ENCODE measurements at places on chromosomes 3 and 15. TPM values are rescaled to one million over a fixed set of nuclear protein-coding genes. Genes with fewer than 3 reads are reported as not detected.
A peak's percentile ranks its signal among the peaks of the same experiment; 100 is the strongest.

The SCG3 gene
- 0.25 TPM for polyA plus RNA-seq

The AP3B2 gene
- 3.9 TPM for polyA plus RNA-seq

The PIGZ gene
- 2.9 TPM for polyA plus RNA-seq

The MAN2C1 gene
- polyA plus RNA-seq: 80.9 TPM

The RGMA gene
- 8.0 TPM for polyA plus RNA-seq

The TRIM59 gene
- polyA plus RNA-seq: 22.8 TPM

The ESYT3 gene
- 2.2 TPM for polyA plus RNA-seq

- no peak for DNase-seq
These were observed 307.0 kb upstream of the THBS1 start for GRCh38 chr15:39273717-39274411.

- peak; percentile 49 for DNase-seq
These were observed 515 bp downstream of the ADAM10 start for GRCh38 chr15:58748852-58749531.

DNA sequence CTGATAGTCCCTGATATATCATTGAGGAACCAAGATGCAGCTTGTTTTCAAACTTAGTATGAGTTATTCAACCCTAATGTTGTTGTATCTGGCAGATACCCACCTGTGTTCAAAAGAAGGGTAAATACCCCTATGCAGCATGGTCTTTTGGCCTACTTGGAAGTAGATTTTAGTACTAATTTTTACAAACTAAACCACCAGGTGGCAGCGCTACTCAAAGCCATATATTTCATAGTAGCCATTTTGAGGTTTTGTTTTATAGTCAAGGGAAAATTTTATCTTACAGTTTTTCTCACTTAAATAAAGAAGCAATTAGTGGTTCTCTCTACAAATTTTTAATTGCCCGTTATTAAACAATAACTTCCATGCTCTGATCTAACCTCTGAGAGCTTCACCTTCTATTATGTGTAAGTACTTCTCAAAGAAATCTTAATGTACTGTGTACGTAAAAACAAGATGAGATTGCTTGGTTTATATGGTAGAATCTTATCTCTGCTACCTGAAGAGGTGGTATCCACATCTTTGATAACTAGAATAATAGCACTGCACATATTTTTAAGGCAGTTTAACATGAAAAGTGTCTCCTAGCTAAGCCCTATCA lies 31.5 kb upstream of the MLF1 start:
- peak; percentile 20 for DNase-seq

GRCh38 chr3:10380906-10381305 lies 60.0 kb upstream of the SEC13 start:
- DNase-seq: no peak

DNA sequence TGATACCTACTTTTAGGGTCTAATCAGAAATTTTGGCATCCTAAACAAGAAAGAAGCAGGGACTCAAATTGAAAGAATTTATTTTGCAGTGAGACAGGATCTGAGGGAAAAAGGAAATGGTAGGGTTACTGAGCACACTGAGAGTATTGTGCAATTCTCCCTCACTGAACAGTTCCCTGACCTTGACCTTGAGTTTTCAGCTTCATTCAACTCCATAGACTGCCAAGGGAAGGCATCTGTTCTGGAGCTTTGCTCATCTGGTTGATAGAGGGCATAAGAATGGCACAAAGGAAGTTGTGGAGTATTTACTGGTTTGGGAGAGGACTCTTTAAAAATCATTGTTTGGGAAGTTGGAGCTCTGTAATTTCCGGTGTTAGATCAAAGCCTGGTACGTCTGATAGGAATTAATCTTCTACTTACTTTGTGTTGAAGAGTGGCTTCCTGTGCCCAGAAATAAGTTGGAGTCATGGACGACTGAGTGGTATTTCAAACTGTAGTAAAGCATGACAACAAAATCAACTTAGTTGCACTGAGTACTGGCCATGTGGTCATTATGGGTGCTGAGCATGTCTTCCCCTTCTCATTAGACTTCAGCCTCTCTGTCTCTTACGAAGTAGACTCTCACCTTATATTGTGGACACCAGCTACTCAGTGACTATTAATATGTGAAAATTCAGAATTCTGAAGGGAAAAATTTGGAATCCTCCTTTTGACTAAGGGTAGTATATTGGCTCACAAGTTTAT lies 40.8 kb downstream of the CLDN1 start:
- DNase-seq: no peak

GRCh38 chr3:101725194-101725889 lies 928 bp downstream of the CEP97 start:
- DNase-seq: peak; percentile 43

- no peak for DNase-seq
These were observed 373.7 kb upstream of the NECTIN3 start for GRCh38 chr3:110697961-110698360.

DNA sequence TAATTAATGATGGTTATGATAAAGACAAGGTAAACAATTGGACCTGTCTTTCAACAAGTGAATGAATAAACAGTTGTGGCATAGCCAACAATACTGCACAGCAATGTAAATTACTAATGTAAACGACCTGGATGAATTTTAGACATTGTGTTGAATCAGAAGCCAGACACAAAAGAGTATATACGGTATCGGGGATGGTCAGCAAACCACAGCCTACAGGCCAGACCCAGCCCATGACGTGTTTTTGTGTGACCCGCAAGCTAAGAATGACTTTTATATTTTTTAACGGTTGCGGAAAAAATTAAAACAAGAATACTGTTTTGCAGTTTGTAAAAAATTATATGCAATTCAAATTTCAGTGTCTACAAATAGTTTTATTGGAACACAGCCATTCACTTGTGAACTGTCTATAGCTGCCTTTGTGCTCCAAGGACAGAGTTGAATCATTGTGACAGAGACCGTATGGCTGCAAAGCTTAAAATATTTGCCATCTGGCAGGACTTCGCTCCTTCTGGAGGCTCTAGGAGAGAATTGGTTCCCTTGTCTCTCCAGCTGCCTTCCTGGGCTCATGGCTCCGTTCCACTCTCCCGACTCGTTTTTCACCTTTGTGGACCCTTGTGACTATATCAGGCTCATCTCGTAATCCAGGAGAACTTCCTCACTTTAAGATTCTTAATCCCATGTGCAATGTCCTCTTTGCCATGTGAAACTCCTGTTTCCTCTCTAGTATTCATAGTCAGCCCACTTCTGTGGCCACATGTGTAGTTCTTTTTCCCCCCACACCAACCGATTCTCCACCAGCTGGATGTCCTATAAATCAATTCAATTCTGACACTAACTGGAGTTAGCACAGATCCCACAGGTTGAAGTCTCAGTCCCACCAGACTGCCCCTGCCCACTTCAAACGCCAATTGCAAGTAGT lies 72.7 kb downstream of the CMTM8 start:
- no peak for DNase-seq

DNA sequence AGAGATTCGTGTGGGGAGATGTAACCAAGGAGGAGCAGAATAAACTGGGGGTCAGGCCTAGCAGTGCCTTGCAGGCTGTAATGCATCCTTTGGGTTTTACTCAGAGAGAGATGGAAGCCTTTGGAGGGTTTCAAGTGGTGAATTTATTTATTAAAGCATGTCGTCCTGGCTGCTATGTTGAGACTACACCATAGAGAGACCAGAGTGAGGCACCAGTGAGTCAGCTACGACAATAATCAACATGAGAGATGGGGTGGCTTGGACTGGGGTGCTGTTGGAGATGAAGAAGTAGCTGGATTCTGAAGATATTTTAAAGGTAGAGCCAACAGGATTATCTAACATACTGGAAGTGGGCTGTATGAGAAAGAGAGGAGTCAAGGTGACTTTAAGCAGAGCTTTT lies 335.3 kb upstream of the ARHGEF26 start:
- DNase-seq: no peak

DNA sequence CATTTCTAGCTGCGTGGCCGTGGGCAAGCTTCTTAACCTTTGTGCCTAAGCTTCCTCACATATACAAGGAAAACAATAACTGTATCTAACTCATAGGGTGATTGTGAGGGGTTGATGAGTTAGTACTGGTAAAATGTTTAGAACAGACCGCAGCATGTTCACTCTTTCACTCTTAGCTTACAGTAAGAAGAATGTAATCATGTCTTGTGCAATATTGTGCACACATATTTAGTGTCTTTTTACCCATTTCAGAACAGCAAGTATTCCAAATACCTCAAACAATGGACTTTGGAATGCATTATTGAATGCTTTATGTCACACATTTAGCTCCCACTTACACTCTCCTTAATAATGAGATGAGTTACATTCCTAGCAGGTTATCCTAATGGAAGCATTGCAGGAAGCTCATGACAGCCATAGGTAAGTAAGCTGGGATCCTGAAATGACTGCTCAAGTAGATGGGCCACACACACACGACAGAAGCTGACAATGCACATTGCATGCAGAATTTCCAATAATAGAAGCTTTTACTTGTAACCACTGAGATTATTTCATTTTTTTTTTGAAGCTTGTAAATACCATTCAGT lies 468.9 kb upstream of the WNT5A start:
- DNase-seq: no peak

GRCh38 chr15:49145651-49146609 lies 9.5 kb downstream of the COPS2 start:
- DNase-seq: peak; percentile 15

GRCh38 chr3:46829699-46830208 lies 33.5 kb downstream of the MYL3 start:
- DNase-seq: no peak

- DNase-seq: no peak
These were observed 18.5 kb upstream of the BNIP2 start for GRCh38 chr15:59707619-59708018.

DNA sequence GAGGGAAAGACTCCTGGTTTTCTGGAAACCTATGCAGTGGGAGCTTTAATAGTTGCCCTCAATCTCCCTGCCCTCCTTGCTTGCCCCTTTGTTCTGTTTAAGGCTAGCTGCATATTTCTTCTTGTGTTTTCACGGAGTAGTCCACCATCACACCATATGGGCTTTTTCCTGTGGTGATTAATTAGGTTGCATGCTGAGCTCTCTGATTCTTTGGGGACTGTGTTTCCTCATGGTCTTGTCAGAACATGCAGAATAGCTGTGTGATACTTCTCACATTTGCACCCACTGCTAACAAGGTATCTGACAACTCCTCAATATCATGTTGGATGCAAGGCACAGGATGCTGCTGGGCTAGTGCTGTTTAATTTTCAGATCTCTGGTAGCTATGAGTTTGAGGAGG lies 139.6 kb downstream of the PTPRG start:
- no peak for DNase-seq

DNA sequence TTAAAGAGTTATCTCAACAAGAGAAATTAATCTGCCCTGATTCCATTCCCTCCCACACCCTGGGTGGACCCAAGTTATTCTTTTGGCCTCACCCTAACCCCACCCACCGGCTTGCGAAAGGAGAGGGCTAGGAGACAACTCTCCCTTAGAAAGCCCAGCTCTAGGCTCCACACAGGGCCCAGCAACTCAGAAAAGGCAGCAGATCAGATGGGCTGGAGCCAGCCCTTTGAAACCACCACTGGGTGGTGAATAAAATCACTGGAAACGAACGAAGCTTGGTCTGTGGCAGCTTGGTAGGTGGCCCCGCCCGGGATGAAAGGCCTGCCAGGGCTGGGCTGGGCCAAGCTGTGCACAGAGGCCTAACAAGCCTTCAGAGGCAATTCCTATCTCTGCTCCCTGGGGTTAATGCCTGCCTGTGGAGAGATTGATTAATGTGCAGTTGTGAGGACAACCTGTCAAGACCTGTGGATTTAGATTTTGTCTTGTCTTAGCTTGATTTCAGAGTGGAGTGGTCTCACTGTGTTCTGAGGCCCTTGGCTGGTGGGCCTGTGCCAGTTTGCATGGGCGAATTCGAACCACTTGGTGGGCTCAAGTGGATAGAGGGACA lies 38.8 kb downstream of the BHLHE40 start:
- DNase-seq: no peak

GRCh38 chr3:10292505-10293419 lies at the start of gene GHRL:
Gene GHRL, minus strand, starts transcription at chr3:10292947. Its CDS starts 2,767 bp downstream, at chr3:10290180.
- no peak for DNase-seq

DNA sequence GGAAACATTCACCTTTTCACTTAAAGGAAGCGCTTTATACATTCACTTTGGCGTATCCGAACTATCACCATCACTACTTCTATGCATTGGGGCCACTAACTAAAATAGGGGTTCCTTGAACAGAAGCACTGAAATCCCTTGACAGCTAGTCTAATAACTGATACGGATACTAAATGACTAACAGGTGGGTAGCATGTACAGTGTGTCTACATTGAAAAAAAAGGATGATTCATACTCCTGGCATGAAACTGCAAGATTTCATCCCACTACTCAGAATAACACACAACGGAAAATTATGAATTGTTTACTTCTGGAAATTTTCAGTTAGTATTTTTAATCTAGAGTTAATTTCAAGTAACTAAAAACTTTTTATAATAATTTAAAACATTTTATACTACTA lies 96.7 kb downstream of the SMARCC1 start:
- no peak for DNase-seq

DNA sequence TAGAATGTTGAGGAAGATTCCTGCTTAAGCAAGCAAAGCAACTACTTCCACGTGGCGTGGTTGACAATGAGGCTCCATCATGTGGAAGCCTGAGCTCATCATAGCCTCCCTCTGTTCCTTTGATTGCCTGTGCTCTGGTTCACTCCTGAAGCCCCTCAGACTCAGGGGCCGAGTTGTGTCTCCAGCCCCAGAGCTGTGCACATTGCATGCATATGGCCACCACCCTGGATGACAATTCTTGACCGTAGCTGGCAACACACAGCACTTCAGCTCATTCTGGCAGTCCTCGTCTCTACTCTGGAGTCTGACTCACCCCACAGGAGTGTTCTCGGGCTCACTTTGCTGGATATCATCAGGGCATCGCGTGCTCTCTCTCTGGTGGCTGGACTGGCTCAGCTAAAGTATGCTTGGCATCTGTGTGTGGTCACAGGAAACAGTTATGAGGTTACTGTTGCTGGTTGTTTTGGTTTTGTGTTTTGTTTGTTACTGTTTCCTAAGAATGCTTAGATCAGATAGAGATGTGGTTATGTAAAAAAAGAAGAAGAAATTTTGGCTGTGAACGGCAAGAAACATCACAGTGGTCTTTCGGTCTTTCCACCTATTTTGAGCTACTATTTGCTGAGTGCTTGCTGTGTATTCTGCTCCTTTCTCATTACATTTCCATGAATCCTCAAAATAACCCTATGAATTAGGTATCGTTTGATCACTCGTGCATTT lies 41.6 kb upstream of the MRPS22 start:
- DNase-seq: no peak

GRCh38 chr3:190738636-190739155 lies 123.8 kb downstream of the GMNC start:
- no peak for DNase-seq

- no peak for DNase-seq
These were observed 1.9 kb downstream of the LRIG1 start for GRCh38 chr3:66498687-66499621.

GRCh38 chr3:56042326-56042951 lies 425.8 kb downstream of the ERC2 start:
- peak; percentile 20 for DNase-seq

- no peak for DNase-seq
These were observed 198.7 kb downstream of the NTRK3 start for GRCh38 chr15:88057836-88058235.

DNA sequence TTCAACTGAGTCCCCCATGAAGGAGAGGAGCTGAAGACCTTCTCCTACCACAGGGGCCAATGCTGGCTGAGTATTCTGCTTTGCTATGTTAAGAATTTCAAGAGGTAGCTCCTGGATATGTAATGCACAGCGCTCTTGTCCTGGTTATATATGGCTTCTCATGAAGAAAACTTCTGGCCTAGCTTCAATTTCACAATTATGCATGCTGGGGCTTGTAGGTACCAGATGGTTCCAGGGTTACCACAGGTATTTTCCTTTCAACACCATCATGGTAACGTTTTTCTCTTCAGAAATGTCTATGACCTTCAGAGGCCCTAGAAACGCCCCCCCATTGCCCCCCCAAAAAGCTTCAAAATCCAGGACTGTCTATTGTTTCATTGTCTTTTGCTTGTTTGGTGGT lies 311.7 kb upstream of the ICE2 start:
- DNase-seq: no peak

- DNase-seq: no peak
These were observed 54.2 kb downstream of the PIK3R4 start for GRCh38 chr3:130692455-130692854.
